Transverse colon (tissue), 4 donors: ENCODE measurements at places on chromosomes 7 and 10.

- no peak for DNase-seq
Measured at GRCh38 chr7:129187681-129188371, 607 bp upstream of the SMO start.

DNA sequence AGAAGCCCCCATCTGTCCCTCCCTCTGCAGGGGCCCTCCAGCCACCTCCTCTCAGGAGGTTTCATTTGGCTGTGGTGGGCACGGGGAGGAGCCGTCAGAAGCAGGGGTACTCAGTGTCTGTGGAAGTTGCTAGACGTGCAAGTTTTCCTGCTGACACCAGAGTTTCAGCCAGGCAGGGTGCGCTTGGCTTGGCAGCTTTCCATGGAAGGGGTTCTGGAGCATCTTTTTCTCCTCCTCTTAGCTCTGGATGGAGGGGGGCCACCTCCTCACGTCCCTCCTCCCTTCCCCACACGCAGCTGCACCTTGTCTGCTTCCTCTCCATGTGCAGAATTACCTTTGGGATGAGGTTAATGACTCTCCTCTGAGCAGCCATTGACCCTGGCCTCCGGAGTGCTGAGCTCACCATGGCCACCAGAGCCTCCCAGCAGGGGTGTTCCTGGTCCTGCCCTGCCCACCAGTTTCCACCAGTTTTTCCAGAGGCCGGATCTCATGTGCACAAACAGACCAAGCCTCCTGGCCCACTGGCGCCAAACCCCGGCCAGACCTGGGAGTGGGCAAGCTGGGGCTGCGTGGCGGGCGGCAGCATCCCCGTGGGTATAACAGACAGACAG is 579.8 kb upstream of the FOXK1 start:
- no peak for DNase-seq

- DNase-seq, result no peak
Measured at GRCh38 chr10:42973411-42973810, 103.5 kb upstream of the RET start.

- DNase-seq, result no peak
Measured at GRCh38 chr10:43706166-43706565, 57.5 kb upstream of the ZNF32 start.

DNA sequence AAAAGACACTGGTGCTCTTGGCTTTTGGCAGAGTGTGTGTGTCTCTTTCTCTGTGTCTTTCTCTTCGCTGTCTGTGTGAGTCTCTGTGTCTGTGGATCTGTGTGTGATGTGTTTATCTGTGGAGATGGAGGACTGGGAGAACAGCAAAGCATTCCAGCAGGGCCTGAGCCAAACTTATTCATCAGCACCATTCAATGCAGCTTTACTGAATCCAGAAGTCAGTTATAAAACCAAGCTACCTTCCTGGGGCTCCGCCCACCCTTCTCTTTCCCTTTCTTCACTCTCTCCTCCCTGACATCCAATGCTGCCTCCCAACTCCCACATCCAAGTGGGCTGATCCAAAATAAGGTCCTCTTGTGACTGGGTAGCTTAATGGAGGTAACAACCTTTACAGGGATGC is 3.9 kb downstream of the SGMS1 start:
- DNase-seq, result no peak

DNA sequence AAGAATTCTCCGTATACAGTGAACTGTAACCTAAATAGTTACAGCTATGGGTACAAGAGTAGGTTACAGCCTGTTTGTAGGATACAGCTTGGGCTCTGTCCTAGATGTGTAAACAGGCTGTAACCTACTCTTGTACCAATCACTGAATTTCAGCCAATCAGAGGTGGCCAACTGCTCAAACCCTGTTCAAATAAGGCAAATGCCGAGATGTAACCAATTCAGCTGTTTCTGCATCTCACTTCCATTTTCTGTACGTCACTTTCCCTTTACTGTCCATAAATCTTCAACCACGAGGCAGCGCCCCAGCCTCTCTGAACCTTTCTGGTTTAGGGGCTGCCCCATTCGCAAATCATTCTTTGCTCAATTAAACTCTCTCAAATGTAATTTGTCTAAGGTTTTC is 8.3 kb upstream of the MMP21 start:
- DNase-seq, result no peak

GRCh38 chr10:30034433-30035137 is 24.8 kb downstream of the JCAD start:
- DNase-seq, result no peak

GRCh38 chr10:19096501-19097073 is 48.0 kb downstream of the MALRD1 start:
- DNase-seq, result no peak

DNA sequence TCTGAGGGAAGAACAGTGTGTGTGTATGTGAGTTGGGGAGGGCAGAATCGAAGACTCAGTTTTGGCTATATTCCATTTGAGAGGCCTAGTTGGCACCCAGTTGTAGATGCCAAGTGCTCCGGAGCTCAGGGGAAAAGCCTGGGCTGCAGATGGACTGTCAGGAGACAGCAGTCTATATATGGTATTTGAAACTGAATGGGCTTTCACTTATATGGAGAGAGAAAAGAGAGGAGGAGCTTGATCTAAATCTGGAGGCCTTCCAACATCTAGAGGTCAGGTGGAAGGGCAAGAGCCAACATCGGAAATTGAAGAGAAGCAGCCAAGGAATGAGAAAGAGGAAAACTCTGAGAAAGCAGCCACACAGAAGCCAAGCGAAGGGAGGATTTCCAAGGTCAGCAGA is 350.8 kb upstream of the BMPER start:
- DNase-seq, result no peak
